ENCODE measurements at places on chromosomes 3 and 15.

DNA sequence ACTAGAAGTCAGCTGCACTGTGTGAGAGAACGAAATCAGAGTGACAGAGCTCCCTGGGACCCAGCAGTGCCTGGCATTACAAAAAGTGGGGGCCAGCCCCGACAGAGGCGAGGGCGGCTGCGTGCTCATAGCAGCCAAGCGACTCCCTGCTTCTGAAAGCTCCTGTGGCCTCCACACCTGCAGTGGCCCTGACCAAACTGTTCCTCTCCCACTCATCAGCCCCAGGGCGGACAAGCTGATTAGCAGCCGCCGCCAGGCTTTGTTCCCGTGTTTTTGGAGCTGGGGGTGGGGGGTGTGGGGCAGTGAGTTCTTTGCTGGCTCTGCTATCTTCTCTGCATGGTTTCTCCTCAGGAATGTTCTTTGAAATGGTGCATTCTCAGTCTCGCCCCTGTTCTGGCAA is 58.1 kb downstream of the DGKG start:
- no peak for DNase-seq

GRCh38 chr15:67411486-67411885 is 109.4 kb upstream of the C15orf61 start:
- no peak for DNase-seq

GRCh38 chr3:195441992-195442572 is 738 bp downstream of the ACAP2 start:
- DNase-seq, result peak; percentile 4

- DNase-seq, result no peak
Observed at GRCh38 chr15:71044006-71044405, 71.3 kb upstream of the THSD4 start.
